ENCODE measurements at places on chromosomes 3 and 15.

DNA sequence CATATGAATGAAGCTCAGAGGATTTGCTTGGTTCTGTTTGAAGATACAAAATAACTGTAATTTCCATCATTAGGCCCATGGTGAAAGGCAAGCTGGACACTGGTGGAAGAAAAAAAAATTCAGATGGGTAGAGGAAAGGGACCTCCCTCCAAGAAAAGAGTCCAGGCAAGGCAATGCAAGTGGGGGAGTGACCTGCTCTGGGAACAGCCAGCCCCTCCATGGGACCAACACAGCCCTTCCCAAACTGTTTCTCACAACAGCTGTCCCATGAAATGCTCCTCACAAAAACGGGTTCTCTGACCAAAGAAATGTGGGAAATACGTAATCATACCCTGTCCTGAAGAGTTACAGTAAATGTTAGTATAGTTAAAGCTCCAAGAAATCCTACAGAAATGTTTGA is 4.4 kb upstream of the AP3S2 start:
- no peak for DNase-seq

- no peak for DNase-seq
Observed at GRCh38 chr3:72255791-72256559, 471.0 kb upstream of the PROK2 start.

DNA sequence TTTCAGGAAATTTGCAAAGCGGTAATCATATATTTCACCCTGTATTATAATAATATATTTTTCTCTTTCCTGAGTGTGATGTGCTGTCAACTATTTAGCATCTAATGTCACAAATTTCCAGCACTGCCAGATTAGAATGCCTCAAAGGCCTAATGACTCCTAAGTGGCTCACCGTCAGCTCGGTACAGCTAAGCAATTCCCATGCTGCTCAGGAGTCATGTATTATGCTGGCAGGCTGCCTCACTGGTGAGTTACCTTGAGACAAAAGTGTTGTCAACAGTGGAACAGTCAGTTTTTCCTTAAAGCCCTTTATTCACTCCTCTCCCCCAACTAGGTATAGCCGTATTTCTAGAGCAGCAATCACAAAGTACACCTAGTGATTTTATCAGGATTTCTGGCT is 83.6 kb downstream of the NSUN3 start:
- no peak for DNase-seq

- DNase-seq = no peak
Observed at GRCh38 chr3:48991851-48992545, 2.0 kb downstream of the P4HTM start.

DNA sequence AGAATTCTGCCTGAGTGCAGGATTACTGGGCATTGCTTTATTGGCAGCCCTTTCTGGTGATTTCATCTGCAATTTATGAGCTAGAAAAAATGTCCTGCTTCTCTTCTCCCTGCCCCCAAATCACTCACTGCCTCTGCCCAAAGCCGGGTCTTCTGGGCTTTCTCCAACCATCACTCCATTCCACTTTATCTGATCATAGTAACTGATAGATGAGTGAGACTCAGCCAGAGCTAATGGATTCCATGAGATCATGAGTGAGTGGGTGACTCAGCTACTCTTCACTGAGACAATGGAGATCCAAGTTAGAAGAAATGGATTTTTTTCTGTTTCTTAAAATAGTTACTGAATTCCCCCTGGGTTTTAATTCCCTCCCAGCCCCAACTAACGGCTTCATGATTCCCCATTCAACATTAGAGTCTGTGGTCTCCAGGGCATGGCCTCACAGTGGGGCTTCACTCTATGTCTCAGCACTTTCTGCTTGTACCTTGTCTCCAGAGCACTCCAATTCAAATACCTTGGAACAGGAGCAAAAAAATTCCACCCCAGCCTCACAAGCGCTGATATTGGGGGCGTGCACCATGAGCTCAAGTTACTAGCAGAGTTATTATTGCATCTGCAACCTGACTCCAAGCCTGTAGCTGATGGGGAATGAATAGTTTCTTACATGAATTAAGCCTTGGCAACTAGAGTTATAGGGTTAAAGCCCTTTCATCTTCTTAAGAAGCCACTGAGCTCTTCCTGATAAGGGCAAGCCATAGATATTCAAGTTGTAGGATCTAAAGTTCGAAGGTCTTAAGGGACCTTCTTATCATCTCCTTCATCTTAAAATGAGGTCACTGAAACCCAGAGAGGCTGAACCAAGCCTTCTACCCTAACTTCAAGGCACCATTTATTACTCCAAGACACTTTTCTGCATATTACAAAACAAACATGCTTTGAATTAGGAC is 85.9 kb downstream of the AGBL1 start:
- DNase-seq = no peak

DNA sequence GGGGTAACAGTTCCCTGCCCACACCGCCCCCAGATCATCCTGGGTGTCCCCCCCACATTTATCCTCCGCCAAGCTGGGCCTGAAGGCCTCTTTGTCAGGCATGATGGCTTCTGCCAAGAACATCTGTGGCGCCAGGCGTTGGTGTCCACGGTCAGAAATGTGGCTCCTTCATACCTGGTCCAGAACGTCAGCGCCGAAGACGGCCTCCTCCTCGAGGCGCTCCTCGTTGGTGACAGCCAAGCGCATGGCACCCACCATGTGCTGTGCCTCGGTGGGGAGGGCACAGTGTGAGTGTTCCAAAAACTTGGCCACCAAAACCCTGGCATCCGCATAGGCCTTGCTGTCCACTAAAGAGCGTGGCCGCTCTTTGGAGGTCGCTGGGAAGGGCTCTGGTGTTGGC is 146.5 kb downstream of the NSMCE3 start:
- no peak for DNase-seq

DNA sequence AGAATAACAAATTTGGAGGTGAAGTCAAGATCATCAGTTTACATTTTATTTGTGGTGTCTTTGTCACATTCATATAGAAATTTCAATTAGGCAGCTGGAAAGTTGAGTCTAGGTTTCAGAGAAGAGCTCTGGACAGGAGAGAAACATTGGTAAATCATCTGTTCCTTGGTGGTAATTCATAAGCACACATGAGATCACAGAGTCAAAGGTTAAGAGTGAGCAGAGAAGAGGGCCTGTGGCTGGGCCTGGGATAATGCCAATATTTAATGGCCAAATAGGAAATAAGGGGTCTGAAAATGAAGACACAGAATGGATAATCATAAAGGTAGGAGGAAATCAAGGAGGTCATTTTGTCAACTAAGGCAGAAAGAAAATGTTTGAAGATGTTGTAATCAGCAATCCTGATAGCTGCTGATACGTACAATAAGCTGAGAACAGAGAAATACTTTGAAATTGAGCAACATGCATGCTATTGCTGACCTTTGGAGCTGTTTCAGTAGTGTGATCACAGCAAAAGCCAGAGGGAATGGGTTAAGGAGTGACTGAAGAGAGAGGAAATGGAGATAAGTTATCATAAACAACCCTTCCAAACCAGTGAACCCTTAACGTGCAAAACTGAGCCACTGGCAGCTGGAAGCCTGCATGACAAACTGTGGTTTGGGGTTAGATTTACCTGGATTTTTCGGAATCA is 692.8 kb downstream of the AGBL1 start:
- DNase-seq = no peak

- peak; percentile 27 for DNase-seq
Observed at GRCh38 chr3:71560665-71561064, 22.9 kb downstream of the FOXP1 start.

- DNase-seq = no peak
Observed at GRCh38 chr3:149462581-149463011, 11.9 kb upstream of the TM4SF4 start.

DNA sequence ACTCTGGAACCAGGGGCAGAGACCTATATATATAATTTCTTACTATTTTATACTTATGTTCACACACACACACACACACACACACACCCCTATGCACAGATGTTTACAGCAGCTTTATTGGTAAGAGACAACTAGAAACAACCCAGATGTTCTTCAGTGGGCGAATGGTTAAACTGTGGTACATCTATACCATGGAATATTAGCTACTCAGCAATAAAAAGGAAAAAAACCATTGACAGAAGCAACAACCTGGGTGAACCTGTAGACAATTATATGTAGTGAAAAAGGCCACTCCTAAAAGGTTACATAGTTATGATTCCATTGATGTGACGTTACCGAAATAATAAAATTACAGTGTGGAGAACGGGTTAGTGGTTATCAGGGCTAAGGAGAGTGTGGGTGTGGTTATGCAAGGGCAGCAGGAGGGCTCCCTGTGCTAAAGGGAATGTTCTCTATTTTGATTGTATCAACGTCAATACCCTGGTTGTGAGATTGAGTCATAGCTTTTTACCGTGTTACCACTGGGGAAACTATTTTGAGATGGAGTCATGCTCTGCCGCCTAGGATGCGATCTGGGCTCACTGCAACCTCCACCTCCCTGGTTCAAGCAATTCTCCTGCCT is 85.5 kb downstream of the FLNB start:
- DNase-seq = peak; percentile 98

- DNase-seq = peak; percentile 43
Observed at GRCh38 chr3:9623148-9623547, 26.2 kb upstream of the MTMR14 start.

- DNase-seq = no peak
Observed at GRCh38 chr15:74464897-74465296, 3.9 kb upstream of the UBL7 start.

GRCh38 chr3:158509891-158510290 is 61.1 kb upstream of the MLF1 start:
- DNase-seq = peak; percentile 72

DNA sequence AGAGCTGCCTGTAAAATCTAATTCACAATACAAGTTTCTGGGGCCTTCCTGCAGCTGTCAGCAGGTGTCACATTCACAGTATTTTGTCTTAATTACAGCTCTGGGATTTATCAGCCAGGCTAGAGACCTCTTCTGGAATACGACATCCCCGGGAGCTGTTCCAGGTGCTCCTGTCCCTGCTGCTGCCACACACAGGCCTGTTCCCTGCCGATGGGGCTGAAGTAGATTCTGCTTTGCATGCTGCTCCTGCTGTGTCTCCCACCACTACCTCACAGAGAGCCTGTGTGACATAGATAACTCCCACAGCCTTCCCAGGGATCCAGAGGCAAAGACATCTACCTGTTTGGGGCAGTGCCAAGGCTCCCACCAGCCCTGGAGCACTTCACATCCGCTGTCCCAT is 20.4 kb downstream of the COLQ start:
- no peak for DNase-seq

GRCh38 chr15:69997161-69997485 is 100.6 kb downstream of the TLE3 start:
- no peak for DNase-seq

DNA sequence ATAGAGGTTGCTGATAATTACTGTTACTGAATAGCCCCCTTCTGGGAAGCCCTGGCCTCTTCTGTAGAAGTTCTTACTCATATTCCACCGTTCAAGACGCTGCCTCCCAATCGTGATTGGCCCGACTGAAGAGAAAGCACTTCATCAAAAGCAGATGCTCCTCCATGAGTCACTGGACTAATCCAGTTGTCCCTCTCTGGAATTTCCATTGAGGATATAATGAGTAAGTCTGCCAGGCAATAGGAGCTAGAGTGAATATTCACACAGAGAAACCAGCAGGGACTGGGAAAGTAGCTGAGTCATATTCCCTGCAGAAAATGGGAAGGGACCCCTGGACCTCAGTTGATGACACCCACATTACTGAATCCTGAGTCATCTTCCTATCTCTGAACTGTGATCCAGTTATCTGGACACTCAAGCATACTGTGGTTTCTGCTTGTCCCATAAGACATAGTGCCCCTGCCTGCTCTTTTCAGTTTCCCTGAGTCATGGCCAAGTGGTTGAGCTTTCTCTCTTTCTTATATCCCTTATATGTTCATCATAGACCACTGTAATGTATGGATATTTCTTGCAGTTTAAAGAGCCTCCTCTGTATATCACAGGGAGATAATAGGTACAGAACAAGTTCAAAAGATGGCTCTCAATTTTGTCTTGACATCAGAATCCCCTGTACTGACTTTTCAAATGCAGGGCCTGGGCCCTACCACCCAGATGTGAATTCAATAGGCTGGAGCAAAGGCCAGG is 151.2 kb upstream of the CDIN1 start:
- peak; percentile 92 for DNase-seq

- no peak for DNase-seq
Observed at GRCh38 chr3:64919934-64920333, 232.1 kb upstream of the ADAMTS9 start.

GRCh38 chr3:179949869-179950268 is 86.9 kb downstream of the PEX5L start:
- DNase-seq = no peak

Data from NCI-H226 (cell line).